ENCODE measurements at places on chromosomes 16 and 17. TPM values are rescaled to one million over a fixed set of nuclear protein-coding genes. Genes with fewer than 3 reads are reported as not detected.

The MRPL38 gene
- 126 TPM for total RNA-seq

The RFWD3 gene
- 96.5 TPM for total RNA-seq

DNA sequence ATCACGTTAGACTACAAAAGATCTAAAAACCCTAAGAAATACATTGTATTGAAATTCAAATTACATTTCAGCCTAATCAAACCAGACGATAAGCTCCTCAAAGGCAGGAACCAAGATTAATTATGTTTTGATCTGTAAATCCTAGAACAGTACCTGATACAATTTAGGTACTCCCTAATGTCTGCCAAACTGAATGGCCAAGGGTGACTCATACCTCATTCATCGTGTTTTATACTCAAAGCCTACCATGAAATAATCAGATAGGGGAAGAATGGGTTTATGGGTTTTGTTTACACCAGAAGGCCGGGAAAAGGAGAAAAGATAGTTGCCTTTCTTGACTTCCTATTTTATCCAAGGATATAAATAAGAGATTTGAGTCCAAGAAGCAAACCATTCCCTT, 19.3 kb downstream of the MMD start:
- no peak for DNase-seq

DNA sequence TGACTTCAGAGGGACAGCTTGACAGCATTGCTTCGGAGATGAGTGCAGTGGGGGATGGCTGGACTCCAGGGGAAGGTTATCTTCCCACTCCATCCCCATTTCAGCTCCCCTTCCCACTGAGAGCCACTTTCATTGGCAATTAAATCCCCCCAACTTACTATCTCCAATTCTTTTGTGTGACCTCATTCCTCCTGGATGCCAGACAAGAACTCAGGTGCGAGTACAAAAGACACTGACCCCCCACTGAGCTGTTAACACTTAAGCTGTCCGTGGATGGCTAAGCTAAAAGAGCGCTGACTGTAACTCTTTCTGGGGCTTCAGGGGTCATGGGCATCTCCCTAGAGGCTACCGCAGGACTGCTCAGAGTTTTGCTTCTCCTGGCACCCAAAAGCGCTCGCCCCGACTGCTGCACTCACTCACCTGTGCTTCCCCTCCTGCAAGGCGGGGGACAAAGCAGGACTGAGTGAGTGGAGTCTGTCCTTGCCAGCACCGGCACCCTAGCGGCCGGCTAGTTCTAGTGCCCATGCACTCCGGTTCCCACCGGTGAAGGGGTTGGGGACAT, 44.8 kb upstream of the FBXO47 start:
- DNase-seq, result no peak

The CACNG5 gene
- not detected for total RNA-seq

DNA sequence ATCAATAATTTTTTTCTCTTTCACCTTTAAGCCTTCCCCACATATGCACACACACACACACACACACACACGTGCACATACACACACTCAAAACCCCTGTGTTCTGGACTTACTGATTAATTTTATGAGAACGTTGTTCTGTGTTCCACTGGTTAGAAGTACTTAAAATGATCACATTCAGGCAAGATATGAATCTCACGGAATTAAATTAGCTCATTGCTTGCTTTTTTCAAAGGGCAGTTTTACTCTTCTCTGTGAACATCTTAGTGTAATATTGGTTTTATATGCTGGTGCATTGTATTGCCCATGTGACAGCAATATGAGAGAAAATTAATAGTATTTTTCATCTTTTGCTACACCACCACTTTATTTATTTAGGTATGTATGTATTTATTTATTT, 377.3 kb upstream of the RBFOX1 start:
- no peak for DNase-seq

DNA sequence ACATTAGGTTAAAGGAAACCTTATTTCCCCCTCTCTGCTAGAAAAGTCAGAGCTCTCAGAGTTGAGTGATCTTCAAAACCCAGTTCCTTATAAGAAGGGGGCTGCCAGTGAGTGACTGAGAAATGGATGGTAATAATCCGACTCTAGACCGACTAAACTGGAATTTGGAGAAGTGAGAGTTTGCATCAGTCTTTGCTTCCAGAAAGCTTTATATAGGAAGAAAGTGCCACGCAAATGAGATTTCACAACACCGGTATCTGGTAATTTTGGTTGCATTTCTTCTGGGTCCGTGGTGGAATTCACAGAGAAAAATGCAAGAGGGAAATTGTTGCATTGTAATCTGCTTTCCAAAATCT, 271.4 kb downstream of the MAF start:
- no peak for DNase-seq

The ACSM2A gene
- not detected for total RNA-seq

DNA sequence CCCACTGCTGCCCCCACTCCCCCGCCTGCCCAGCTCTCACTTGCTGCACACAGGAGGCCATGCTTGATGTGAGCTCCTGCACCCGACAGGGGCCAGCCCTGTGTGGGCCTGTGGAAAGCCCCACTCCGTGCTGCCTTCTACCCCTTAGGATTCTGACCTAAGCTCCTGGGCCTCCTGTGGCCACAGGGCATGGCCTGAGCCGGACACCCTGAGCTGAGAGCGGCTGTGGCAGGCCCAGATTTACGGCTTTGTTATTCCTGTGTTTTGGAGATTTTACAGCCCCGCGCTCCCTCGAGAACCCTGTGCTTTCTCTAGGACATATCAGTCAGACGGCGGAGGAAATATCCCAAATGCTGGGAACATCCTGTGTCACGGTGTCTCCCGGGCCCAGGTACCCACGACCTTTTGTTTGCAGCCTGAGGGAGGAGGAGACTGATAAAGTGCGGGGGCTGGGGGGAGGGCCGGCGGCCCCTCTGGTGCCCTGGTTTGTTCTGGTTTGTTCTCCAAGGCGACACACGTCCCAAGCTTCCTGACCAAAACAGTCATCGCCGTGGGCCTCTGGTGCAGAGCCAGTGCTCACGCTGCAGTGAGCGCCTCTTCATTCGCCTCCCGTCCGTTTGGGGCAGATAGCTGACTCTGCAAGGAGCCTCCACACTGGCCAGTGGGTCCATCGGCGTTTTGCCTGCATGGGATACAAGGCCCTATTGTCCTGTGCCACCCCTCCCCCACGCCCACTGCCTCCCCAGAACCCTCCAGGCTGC, 363.4 kb downstream of the C16orf95 start:
- no peak for DNase-seq

The TOM1L1 gene
- total RNA-seq, result not detected

DNA sequence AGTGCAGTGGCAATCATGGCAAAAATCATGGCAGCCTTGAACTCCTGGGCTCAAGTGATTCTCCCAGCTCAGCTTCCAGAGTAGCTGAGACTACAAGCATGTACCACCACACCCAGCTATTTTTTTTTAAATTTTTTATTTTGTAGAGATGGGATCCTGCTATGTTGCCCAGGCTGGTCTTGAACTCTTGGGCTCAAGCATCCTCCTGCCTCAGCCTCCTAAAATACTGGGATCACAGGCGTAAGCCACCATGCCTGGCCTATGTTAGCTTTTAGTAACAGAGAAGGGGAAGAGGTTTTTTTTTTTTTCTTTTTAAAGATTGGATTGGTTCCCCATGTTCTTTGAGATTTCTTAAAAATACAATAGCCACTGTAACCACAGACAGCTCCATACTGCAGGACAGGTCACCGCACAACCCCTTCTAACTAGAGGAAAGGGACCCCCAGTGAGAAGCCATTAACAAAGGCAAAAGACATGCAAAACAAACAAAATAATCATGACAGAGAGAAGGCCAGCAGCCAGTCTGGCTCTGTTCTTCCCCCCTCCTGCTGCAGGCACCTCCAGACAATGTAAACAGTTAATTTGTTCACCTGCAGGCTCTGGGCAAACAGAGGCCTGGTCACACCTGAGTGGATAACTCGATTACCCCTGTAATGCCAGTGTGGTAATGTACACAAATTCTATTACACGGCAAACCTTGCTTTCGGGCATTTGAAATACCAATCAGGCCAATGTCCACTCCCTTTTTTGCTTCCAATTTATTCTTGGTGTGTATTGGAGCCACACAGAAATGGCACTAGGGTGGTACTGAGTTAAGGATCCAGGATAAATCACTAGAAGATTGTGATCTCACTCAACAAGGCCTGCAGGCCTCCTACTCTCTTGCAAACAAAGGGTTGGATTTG, 52.9 kb downstream of the SNX11 start:
- no peak for DNase-seq

The C16orf96 gene
- 0.32 TPM for total RNA-seq

The ABCC11 gene
- total RNA-seq, result 0.16 TPM

DNA sequence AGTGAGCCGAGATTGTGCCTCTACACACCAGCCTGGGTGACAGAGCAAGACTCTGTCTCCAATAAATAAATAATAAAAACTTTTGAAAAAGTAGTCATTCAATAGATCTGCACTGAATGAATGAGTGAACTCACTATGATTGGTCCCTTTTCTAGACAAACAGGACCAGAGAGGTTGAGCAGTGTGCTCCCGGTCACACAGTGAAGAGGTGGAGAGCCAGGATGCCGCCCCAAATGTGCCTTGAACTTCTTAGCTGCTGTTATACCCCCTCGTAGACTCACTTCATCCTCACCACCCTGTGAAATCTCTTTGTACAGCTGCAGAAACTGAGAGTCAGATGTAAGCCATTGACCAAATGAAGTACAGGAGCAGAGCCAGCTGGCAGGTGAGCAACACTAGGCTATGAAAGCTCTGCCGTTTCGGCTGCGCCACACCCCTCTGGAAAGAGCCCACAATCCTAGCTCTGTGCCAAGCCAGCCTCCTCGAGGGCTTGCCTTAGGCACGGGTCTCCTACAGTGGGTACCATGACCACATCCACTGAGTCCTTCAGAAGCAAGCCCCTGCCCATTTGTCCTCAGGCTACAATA, 7.8 kb upstream of the KIAA0513 start:
- no peak for DNase-seq

GRCh38 chr16:69093974-69094373, 11.5 kb upstream of the HAS3 start:
- DNase-seq, result no peak

DNA sequence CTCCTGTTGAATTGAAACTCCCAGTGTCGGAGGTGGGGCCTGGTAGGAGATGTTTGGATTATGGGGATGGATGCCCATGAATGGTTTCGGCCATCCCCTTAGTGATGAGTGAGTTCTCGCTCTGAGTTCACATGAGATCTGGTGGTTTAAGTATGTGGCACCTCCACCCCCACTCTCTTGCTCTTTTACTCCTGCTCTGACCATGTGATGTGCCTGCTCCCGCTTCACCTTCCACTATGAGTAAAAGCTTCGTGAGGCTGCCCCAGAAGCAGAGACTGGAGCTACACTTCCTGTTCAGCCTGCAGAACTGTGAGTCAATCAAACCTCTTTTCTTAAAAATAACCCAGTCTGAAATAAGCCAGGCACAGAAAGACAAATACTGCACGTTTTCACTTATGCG, 512.4 kb downstream of the HS3ST4 start:
- DNase-seq, result peak; percentile 44

The RGS9 gene
- 1.3 TPM for total RNA-seq

DNA sequence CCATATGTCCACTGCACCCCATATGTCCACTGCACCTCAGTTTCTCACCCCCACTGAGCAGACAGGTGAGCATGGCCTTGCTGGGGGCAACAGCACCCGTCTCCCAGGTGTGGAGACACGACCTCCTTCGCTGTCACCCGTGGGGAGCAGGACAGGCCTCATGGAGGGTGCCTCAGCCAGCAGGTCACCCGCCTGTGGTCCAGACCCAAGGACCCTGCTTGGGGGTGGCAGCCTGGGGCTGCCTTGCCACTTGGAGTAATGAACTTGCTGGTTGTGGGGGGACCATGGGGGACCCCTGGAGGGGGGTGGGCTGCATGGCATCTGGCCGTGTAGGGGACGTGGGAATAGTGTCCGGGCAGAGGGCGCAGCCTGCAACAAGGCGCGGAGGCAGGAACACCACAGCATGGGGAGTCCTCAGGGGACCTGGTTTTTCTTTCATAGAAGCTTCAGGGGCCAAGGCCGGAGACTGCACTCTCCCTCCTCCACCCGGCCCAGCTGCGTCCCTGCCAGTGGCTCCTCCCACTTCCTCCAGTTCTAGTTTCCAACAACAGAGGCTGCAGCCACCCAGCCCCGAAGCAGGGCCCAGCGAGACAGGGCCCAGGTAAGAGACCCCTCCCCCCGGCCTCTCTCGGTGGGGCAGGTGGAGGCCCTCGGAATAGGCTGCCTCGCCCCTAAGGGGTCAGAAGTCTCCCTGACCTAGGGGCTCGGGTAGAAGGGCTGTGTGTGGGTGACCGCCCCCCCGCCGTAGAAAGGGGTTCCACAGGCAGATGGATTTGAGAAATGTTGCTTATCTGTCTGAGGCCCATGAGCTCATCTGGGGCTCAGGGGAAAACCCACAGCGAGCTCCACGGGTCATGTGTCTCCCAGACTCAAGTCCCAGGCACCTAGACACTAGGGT, at the start of gene NHLRC4:
Gene NHLRC4, plus strand, starts transcription at position 531 of the 898 bp plus-strand sequence. CDS start 1,043 bp downstream, outside the sequence.
- peak; percentile 79 for DNase-seq

- DNase-seq, result peak; percentile 88
Observed at GRCh38 chr17:76515274-76515949, 14.2 kb upstream of the RHBDF2 start.

The HID1 gene
- 1.4 TPM for total RNA-seq

The SPECC1 gene
- 10.3 TPM for total RNA-seq

DNA sequence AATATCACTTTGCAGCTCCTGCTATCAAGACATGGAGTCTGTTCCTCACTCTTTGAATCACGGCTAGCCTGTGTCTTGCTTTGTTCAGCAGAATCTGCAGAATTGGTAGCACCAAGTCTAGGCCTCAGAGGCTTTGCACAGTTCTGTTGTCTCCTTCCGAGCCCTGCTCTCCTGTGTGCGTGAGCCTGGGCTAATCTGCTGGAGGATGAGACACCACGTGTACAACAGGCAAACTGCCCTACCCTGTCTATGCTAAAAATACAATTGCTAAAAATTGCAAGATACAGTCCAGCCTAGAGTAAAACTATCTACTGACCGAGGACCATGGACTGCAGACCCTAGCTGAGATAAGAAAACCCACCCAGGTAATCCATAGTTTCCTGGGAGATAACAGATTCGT, 484.7 kb downstream of the NPIPA7 start:
- no peak for DNase-seq

- no peak for DNase-seq
Observed at GRCh38 chr16:35198223-35199199, 1739.1 kb downstream of the TP53TG3F start.

The EVI2A gene
- total RNA-seq, result 37.0 TPM

All from activated CD8-positive, alpha-beta T cell treated with anti-CD3 and anti-CD28 coated beads for 36 hours (primary cell).